ENCODE measurements at places on chromosomes 13 and 19.

GRCh38 chr19:44856421-44857083, 10.5 kb downstream of the NECTIN2 start:
- DNase-seq: no peak

DNA sequence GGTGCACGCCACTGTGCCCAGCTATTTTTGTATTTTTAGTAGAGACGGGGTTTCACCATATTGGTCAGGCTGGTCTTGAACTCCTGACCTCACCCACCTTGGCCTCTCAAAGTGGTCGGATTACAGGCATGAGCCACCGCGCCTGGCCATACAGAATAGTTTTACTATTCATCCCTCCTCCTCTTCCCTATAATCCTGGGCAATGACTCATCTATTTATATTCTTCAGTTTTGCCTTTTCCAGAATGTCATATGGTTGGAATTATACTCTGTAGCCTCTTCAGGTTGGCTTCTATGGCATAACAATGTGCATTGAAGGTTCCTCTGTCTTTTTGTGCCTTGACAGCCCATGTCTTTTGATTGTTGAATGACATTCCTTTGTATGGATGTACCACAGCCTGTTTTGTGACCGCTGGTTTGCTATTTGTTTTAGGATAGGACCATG, 22.2 kb upstream of the LRP3 start:
- DNase-seq: no peak

DNA sequence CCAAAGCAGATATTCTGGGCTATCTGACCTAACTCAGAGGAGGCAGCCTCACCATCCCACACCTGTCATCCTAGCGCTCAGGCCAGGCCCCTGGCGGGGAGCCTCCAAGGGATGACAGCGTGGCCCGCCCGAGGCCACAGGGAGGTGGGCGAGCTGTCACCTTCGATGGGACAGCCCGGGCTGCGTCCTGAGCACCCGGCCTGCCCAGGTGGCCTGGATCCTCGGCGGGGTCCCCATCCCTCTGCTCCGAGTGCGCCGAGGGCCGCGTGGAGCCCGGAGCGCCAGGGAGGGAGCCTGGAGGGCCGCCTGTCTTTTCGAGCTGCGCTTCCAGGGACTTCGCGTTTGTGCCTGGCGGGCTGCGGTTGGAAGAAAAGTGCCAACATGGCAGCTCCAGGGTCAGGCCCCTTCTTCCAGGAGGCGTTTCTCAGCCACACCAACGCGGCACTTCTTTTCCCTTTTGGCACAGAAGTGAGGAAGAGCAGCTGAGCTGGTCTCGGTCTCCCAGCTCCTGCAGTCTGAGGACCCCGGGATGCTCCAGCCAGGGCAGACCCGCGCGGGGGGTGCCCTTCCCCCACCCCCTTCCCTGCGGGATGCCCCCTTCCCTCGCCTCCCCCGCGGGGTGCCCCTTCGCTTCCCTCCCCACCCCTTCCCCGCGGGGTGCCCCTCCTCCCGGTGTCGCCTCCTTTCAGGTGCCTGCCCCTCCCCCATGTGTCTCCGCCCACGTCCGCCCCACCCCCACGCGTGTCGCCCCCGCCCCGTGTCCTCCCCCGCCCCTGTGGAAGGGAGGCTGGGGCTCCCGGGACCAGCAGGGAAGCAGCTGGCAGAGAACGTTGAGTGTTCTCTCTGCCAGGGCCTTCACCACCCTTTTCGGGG, 42.3 kb downstream of the GJA3 start:
- no peak for DNase-seq

DNA sequence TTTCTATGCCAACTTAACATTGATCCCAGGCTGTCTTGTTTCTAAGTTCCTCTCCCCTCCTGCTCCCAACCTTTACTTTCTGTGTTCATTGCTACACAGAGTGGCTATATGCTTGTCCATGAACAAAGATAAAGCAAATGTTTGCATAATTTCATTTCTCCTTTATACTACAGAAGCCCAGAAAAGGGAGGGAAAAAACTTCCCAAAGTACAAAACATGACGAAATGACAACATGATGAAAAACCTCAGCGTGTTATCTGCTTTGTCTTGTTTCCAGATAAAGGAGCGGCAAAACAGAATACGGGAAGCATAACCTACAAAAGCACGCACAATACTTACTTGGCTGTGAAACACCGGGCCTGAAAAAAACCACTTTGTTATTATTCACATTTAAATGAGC, 336.8 kb downstream of the DNAJC15 start:
- no peak for DNase-seq

DNA sequence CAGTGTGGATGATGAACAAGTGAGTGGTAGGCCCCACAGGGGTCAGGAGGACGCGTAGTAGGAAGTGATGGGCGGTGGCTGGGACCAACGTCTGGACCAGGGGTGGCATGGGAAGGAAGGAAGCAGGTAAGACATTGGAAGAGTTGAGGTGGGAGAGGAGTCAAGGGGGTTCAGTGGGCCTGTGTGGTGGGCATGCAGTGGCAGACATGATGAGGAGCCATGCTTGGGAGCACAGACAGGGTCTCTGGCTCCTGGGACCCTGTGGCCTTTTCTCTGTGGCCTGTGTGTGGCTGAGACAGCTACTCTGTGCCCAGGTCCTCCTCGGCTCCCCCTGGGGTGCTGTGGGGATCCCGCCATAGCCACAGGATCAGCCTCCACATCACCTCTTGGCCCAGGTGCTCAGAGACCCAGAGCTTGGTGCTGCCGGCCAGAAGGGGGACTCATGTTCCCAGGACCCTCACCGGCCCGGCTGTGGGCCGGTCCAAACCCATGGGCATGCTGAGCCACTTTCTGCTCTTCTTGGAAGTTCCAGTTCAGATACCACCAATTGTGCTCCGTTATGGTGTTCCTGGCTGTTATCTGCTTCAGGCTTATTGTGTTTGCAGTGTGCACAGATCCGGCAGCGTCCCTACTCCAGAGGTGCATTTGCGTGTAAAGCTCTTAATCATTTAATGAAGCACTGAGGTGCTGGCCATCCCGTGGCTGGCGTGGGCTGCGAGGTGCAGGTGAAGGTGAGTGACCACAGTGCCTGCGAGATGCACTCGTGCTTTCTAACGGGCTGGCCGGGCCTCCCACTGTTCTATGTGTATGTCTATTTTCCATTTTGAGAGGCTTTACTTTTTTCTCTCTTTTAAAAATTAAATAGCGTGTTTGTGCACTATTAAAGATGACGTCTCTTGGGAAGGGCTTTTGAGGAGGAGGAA, 147.9 kb downstream of the TEX29 start:
- no peak for DNase-seq

GRCh38 chr13:113497217-113497616, 6.7 kb upstream of the DCUN1D2 start:
- no peak for DNase-seq

GRCh38 chr13:51451467-51452360, 1.1 kb downstream of the INTS6 start:
- peak; percentile 35 for DNase-seq

GRCh38 chr13:75363371-75363770, 118.6 kb downstream of the TBC1D4 start:
- DNase-seq: no peak

- DNase-seq: peak; percentile 69
Measured at GRCh38 chr19:40549007-40549708, 27.5 kb upstream of the SHKBP1 start.

- DNase-seq: no peak
Measured at GRCh38 chr13:113879017-113879416, 15.1 kb upstream of the GAS6 start.

- peak; percentile 72 for DNase-seq
Measured at GRCh38 chr19:3274942-3275582, 50.6 kb downstream of the CELF5 start.

DNA sequence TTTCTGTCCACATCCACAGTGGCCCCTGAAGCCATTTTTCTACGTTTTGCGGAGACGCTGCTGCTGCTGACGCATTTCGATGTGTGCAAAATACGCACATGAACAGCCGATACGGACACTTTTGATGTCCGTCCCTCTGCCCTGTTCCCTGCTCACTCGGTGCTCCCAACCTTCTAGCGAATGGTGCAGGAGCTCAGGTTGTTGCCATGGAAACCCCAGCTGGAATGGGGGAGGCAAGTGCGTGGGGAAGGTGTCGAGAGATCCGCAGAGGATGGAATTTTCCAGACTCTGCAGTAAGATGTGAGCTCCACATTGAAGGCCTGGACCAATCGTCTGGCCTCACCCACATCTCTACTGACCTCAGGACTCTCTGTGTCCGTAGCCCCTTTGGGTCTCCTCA, 109.2 kb upstream of the USP29 start:
- no peak for DNase-seq

DNA sequence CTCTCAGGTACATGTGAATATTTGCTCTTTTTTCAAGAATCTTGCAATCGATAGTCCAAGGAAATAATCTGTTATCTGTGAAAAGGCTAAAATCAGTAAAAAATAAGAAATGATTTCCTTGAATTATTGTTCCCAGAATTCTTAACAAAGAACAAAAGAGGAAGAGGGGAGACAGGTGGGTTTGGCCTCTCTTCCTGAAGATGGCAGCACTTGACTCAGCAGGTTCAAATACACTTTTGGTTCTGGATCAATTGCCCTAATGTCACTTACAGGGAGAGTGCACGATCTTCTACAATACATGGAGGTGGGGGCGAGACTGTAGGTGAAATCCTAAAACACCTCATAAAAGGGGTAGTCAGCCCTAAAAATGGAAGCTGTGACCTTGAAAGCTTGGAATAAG, 358.7 kb downstream of the IRS2 start:
- no peak for DNase-seq

- DNase-seq: no peak
Measured at GRCh38 chr19:12778017-12778904, 2.9 kb upstream of the HOOK2 start.

- DNase-seq: no peak
Measured at GRCh38 chr19:13149628-13150186, 468 bp downstream of the STX10 start.

DNA sequence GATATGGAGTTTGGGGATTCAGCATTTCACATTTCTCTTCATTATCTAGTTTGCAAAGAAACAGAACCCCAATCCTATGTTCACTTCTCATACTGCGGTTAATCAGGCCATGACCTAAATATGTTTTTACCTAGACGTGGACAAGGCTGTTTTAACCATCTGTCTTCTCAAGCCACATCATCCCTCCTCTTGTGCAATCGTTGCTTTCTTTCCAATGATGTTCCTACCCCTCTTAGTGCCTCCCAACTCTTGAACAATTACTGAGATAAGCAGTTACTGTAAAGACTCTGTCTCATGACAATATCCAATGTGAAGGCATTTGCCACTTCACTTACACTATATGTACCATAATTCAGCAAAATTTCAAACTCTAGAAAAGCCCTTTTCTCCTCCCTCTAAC, 406.2 kb downstream of the LIG4 start:
- DNase-seq: no peak

DNA sequence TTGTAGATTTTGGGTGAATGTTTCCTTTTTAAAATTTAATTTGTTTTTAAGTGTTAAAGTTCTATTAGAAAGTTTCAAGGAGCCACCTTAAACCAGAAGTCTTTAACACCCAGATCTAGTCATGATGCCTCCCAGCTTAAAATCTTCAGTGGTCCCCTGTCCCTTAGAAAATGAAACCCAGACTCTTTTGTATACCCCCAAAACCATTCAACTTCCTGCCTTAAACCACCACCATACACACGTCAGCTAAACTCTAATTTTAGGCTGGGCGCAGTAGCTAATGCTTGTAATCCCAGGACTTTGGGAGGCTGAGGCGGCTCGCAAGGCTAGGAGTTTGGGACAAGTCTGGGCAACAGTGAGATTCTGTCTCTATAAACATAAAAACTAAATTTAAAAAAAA, 37.9 kb downstream of the N4BP2L1 start:
- DNase-seq: no peak

DNA sequence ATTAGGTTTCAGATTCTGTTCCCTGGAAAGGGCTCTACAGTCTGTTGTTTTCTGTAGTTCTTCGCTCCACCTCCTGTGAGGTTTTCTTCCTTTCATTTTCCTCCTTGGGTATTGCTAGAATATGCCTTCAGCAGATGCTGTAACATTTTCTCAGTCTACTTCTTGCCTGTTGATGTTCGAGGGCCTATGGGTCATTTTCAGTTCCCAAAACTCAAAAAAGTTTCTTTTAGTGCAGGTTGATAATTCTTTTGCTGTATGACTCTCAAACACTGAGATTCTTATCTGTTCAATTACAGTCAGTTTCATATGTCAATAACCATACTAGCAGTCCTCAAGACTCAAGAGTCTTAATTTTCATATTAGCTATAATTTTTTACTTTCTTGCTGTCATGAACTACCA, 268.3 kb downstream of the RFC3 start:
- no peak for DNase-seq

GRCh38 chr19:43639519-43640423, at the start of gene CADM4:
CADM4 (minus strand) TSS chr19:43639850; CDS start chr19:43639790, 60 bp downstream.
- DNase-seq: no peak

- peak; percentile 32 for DNase-seq
Measured at GRCh38 chr13:31909864-31910551, 121.6 kb upstream of the FRY start.

DNA sequence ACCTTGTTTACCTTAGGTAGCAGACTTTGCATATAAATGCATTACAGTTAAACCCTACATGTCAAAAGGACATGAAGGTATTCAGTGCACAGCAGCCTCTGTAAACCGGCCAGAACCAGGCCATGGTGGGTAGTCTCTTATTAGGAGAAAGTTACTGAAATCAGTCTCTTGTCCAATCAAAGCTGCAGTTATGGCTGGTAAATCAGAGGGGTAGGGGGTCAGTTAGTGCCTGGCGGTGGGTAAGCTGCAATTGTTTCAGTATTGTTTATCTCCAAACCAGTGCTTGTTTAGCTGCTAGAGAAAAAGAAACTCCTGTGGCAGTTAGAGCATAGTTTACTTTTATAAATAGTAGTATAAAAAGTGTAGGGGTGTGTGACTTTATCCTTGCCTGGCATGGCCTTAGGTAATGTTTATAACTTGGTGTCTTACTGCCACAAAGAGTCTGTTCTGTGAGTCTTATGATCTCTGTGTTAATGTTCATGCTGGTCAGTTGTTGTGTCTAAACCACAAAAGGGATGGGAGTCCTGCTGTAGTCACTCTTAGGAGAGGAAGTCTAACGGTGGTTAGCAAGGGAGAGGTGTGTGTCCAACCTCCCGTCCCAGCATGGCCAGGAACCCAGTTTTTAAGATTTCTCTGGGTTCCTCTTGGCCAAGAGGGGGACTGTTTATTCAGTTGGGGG, 28.0 kb downstream of the CHST8 start:
- DNase-seq: no peak

GRCh38 chr13:109707044-109707741, 79.2 kb downstream of the IRS2 start:
- DNase-seq: no peak

DNA sequence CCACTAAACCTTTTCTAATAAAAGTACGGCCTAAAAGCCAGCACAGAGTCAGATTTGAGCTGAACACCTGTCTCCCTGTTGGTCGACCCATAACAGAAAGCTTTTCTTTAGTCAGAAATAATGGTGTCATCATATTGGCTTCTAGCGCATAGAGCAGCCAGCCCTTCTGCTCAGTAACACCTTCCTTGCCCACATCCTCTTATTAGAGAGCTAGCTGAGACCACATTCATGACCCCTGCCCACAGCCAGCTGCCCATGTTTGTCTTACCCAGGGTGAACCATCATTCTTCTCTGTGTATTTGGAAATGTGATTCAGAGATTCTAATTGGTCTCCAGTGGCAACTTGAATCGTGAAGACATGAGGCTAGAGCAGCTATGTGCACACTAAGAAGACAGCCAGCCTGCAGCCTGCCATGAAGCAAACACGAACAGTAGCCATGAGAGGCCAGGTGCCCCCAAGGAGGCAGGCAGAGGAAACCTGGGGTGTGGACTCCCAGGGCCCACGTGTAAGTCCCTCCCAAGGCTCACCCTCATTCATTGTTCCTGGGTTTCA, 82.3 kb upstream of the PDCD5 start:
- no peak for DNase-seq

GRCh38 chr19:47723581-47723940, 10.3 kb downstream of the EHD2 start:
- no peak for DNase-seq

- DNase-seq: no peak
Measured at GRCh38 chr13:110124201-110124940, 182.6 kb downstream of the COL4A1 start.
